ENCODE measurements at places on chromosomes 7 and 10.

DNA sequence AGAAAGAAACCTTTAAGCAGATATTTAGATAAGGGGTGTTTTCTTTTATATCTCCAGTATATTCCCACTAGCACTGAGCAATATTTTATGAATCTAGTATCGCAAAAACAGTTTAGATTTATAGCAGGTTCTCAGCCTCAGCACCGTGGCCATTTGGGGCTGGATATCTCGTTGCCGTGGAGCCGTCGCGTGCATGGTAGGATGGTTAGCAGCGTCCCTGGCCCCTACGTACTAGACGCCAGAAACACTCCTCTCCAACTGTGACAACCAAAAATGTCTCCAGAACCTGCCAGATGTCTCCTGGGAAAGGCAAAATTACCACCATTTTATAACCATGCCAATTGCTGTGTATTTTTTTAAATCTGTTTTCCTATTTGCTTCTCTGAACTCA lies 172.9 kb downstream of the CACNB2 start:
- H3K36me3 ChIP-seq, result no peaks in the 10 kb centered on the region
- no peak overlapping the region for H3K4me3 ChIP-seq
- no peaks in the 10 kb centered on the region for H3K4me1 ChIP-seq
- no peaks in the 10 kb centered on the region for H3K27me3 ChIP-seq
- DNase-seq, result no peak

GRCh38 chr7:150361807-150362621 lies 6.6 kb upstream of the REPIN1 start:
- H3K36me3 ChIP-seq, result no peaks in the 10 kb centered on the region
- no peak overlapping the region for H3K4me3 ChIP-seq
- no peaks in the 10 kb centered on the region for H3K27me3 ChIP-seq

GRCh38 chr10:80205477-80206276 lies at the start of gene ANXA11:
Gene ANXA11, minus strand, starts transcription at chr10:80205537. Its CDS starts 32,676 bp downstream, at chr10:80172861.
- H3K4me1 ChIP-seq, result no peaks in the 10 kb centered on the region
- peak; percentile 69 for DNase-seq
- peak within 1 kb of the TSS; percentile 25 for H3K27ac ChIP-seq

GRCh38 chr7:77827999-77828398 lies 29.4 kb downstream of the PHTF2 start:
- peaks cover 6% of the 10 kb centered on the region for H3K36me3 ChIP-seq
- peaks cover 2% of the 10 kb centered on the region for H3K4me1 ChIP-seq
- DNase-seq, result no peak
- no peaks in the 10 kb centered on the region for H3K27me3 ChIP-seq

- no peak overlapping the region for H3K27ac ChIP-seq
- H3K4me3 ChIP-seq, result no peak overlapping the region
- H3K27me3 ChIP-seq, result no peaks in the 10 kb centered on the region
- H3K4me1 ChIP-seq, result peaks cover 33% of the 10 kb centered on the region
- peaks cover 4% of the 10 kb centered on the region for H3K36me3 ChIP-seq
Observed at GRCh38 chr7:2820508-2820934, 23.6 kb downstream of the GNA12 start.

DNA sequence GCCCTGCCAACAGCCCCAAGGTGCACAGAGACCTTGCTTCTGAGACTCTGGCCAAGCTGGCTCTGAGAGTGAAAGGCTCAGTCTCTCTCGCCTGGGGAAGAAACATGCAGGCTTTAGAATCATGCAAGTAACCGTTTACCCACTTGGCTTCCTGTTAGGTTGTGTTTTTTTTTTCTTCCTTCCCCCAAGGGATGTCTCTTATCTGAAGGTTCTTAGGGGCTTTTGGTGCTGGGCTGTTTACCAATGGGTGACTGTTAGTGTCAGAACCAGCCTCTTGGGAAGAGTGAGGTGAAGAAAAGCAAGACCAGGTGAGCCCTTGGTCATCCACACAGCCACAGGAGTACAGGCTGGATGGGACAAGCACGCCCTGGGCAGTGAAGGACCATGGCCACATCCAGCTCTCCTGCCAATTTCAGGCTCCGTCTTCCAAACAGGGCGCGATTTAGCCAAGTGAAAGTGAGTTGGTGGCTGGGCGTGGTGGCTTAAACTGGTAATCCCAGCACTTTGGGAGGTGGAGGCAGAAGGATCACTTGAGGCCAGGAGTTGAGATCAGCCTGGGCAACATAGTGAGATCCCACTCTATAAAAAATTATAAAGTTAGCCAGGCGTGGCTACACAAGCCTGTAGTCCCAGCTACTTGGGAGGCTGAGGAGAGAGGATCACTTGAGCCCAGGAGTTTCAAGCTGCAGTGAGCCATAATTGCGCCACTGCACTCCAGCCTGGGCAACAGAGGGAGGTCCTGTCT lies 76.3 kb upstream of the CUX1 start:
- DNase-seq, result no peak
- peaks cover 22% of the 10 kb centered on the region for H3K27me3 ChIP-seq

DNA sequence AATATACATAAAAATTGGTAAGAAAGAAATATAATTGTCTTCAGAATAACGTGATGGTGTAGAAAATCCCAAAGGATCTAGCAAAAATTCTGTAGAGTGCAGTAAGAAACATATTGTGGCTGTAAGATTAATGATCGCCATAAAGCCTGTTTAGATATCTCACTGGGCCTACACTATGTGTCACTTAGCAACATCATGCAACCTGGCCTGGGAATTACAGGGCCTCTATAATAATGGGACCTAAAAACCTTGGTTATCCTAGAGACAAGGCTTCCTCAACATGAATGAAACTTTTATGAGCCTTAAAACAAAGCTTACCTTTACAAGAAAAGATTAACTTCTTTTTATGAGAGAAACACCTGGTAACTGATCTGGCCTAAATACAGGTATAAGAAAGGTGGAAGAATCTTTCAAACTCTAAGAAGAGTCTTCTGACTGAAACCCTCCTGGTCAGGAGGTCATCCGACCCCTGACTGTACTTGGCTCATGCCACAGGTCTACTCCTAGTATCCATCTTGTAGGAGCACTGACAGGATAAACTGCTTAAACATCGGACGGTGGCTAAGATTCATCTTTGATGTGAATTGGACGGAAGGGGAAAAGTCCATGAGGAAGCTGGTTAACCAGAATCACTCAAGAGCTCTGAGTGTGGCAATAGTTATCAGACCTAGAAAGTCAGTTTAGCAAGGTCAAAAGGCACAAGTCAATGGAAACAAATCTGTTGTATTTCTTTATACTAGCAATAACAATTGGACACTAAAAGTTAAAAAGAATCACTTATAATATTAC lies 1155.1 kb upstream of the SORCS1 start:
- DNase-seq, result no peak
- peaks cover 2% of the 10 kb centered on the region for H3K4me1 ChIP-seq
- no peak overlapping the region for H3K4me3 ChIP-seq
- no peaks in the 10 kb centered on the region for H3K36me3 ChIP-seq

DNA sequence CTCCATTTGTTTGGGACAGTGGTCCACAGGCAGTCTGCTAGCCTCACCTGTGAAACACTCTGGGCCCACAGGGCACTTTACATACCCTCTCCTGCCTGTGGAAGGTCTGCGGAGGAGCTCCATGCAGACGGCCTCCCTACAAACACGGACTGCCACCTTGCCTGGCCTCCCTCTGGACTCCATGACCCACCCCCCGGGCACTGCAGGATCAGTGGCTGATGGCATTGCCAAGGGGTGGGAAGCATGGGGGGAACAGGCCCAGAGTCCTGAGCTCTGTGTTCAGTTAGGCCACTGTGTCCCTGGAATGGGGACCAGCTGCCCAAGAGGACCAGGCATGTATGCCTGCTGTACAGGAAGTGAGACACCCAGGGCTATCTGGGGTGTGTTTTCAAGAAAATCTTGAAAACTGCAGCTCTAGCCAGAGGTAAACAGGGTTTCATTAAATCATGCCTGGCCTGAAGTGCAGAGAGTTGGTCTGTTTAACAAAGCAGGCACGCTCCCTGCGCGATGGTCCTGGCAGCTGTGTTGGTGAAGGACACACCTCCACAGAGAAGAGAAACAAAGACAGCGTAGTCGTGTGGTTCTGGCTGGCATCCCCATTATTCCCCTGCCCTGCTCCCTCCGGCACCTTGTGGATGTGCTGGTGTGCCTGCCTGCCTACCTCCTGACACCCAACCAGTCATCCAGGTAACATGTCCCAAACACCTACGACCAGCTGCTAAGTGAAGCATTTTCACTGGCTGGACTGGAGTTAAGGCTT lies 470.8 kb upstream of the ZMIZ1 start:
- H3K27ac ChIP-seq, result no peak overlapping the region
- no peak for DNase-seq
- H3K4me3 ChIP-seq, result no peak overlapping the region
- H3K36me3 ChIP-seq, result no peaks in the 10 kb centered on the region
- H3K27me3 ChIP-seq, result no peaks in the 10 kb centered on the region

- peaks cover 22% of the 10 kb centered on the region for H3K4me1 ChIP-seq
- no peak overlapping the region for H3K27ac ChIP-seq
- no peak overlapping the region for H3K4me3 ChIP-seq
- peaks cover 34% of the 10 kb centered on the region for H3K27me3 ChIP-seq
- no peaks in the 10 kb centered on the region for H3K36me3 ChIP-seq
Observed at GRCh38 chr10:110501142-110501937, 3.6 kb downstream of the DUSP5 start.
